ENCODE measurements at places on chromosomes 3 and 15.
A peak's percentile ranks its signal among the peaks of the same experiment; 100 is the strongest.

GRCh38 chr3:177499779-177500423 is 302.6 kb upstream of the TBL1XR1 start:
- DNase-seq = no peak

GRCh38 chr3:119145500-119146167 is at the start of gene TEX55:
Gene TEX55 (plus strand): TSS chr3:119146165. CDS start chr3:119146190, 25 bp downstream.
- peak; percentile 8 for DNase-seq

DNA sequence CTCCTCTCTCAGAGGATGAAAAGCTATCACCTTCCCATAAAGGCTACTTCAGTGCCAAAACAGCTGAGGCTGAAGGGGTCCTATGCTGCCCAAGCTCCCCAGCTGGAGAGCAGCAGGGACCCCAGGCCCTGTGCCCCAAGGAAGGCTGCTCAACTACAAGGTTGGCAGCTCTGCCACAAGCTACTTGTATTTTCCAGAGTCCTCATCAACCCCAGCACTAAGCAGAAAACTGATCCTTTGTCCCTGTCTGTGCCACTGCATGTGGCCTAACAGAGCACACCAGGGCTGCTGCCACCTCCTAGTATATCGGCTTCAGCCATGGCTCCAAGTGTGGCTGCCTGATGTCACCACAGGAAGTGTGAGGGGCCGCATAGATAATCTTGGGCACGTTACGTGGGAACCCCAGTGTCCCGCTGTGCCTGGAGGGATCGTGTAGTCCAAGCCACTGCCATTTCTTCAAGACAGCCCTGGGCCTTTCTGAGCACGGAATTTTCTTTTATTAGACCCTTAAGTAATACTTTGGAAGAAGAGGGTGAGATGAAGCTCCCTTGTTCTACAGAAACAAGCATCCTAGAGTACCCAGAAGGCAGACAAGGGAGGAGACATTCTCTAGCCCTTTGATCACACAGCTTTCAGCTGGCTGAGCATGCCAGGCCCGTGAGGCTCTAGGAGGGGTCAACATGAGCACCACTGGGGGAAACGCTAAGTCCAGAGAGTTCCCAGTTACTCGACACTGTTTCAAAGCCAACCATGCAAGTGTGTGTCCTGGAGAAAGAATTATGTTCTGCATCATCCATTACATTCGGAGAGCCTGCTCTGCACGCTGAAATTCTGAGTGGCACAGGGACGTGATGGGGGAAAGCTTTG is 60.7 kb downstream of the CAPN7 start:
- DNase-seq = no peak

- DNase-seq = no peak
Measured at GRCh38 chr3:157059181-157059580, 100.8 kb downstream of the CCNL1 start.

GRCh38 chr15:63895194-63895593 is 61.4 kb upstream of the HERC1 start:
- DNase-seq = no peak

- no peak for DNase-seq
Measured at GRCh38 chr3:11185564-11186317, 31.4 kb downstream of the HRH1 start.

DNA sequence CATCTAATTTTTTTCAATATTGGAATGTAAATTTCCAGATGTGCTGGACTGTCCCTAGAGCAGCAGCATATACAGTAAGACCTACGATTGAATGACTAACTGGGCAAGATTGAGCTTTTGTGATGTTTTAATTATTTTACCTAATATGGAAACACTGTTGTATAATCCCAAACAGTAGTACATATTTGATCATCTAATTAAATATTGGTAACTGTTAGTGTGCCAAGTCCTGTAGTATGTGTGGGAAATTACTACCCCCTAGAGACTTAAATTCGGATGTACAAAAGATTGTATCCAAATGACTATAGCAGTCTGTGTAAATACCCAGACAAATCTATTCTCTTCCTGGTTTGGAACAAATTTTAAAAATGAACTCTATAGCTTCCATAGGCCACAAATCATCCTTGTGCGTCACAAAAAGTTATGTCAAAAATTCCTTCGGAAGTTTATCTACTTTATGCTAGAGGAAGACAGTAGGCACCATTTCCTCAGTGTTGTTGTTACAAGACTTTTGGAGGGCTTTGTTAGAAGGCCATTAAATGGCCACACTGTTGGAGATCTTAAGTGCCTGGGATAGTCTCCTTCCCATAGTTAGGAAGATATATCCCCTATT is 41.6 kb downstream of the NKIRAS1 start:
- DNase-seq = no peak

GRCh38 chr15:73033611-73034010 is 18.7 kb upstream of the NEO1 start:
- no peak for DNase-seq

DNA sequence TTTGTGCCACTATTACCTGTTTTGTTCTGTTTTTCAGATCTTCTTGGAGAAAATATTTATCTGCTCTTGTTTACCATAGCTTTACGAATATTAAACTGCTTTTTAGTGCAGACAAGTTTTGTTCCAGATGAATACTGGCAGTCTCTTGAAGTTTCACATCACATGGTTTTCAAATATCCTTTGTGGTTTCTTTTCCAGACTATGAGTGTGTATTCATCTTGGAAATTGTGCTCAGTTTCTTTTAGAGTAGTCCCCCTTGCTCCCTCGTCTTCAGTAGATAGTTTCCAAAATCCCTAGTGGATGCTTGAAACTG is 1.2 kb downstream of the PIGB start:
- DNase-seq = no peak

GRCh38 chr3:7280318-7280717 is 419.4 kb downstream of the GRM7 start:
- no peak for DNase-seq

DNA sequence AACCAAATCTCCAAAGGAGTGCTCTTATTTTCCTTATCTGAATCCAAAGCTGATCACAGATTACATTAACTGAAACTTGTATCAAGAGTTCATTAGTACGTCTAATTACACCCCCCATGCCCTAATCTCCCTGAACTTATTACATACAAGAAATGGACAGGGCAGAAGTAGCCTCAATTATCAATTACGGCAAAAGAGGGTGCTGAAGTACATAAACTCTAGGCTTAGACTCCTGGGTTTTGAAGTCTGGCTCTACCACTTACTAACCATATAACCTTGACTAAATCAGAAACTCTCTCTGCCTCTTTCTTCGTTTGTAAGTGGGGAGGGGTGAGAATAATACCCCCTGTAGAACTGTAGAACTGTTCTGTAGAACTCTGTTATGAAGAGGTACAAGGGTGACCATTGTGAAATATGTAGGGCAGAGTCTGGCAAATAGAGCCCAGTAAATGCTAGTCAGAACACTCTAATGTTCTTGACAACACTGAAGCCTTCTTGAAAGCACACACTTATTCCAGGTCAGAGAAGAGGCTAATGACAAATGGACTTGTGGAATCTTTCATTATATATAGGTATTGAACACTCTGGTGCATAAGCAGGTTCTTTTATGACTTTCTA is 19.6 kb upstream of the OR5K4 start:
- no peak for DNase-seq

- no peak for DNase-seq
Measured at GRCh38 chr3:100913870-100914648, 79.2 kb downstream of the ABI3BP start.

DNA sequence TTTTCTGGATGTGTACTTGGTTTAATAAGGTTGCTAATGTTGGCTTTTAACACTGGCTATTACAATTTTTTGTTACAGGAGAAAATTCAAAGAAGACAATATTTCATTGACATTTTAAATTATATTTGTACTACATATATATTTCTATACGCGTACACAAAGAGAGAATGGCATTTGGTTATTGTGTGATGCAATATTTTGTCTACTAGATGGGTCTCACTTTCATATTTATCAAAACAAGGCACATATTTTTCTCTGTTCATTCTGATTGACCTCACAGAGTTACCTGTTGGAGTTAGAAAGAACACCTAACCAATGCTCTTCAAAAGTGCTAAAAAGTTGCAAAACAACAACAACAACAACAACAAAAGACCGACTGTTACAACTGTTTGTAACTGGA is 50.2 kb upstream of the VGLL3 start:
- DNase-seq = no peak

GRCh38 chr15:93974804-93975481 is 256.4 kb upstream of the MCTP2 start:
- DNase-seq = no peak

- DNase-seq = no peak
Measured at GRCh38 chr3:122864498-122864897, 69.6 kb downstream of the SLC49A4 start.

- DNase-seq = no peak
Measured at GRCh38 chr3:14913071-14913925, 34.1 kb upstream of the NR2C2 start.

- no peak for DNase-seq
Measured at GRCh38 chr3:20396335-20396734, 210.3 kb upstream of the SGO1 start.

- no peak for DNase-seq
Measured at GRCh38 chr3:180188512-180189309, 152.0 kb upstream of the PEX5L start.

DNA sequence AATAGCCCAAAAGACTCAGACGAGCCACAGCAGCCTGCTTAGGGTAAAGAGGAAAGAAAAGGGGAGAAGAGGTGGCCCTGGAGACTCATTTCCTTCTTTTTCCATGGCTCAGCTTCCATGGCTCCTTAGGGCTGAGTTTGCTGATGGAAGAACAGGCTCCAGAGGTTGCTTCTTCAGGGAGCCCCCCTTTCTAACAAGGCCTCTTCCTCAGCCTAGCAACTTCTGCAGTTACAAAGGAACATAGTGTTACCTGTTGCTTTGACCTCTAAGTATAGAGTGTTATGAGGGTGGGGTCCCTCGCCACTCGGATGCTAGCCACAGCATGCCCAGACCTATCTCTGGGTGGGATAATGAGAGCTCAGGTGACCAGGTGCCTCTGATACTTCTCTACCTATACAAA is 43.2 kb upstream of the SPESP1 start:
- no peak for DNase-seq

- no peak for DNase-seq
Measured at GRCh38 chr3:20573175-20573574, 387.2 kb upstream of the SGO1 start.

DNA sequence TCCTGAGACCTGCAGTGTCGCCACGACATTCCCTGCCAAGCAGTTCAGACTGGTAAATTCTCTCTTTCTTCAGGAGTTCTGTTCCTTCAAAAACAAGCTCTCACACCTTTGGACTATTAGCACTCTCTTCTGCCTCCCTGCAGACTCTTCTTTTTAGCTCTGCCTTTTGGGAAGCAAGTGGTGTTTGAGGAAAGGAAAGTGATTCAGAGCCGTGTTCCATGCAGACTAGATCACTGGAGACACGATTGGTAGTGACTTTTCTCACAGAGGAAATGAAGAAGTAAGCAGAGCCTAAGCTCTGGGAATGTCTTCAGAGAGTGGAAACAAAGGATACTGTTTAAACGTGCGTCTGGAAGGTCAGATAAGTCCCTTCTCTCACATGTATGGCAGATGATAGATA is 270.6 kb upstream of the TPRG1 start:
- no peak for DNase-seq

GRCh38 chr15:70113304-70113700 is 15.6 kb upstream of the TLE3 start:
- DNase-seq = peak; percentile 37

- DNase-seq = no peak
Measured at GRCh38 chr3:4758249-4758860, 220.9 kb upstream of the BHLHE40 start.

DNA sequence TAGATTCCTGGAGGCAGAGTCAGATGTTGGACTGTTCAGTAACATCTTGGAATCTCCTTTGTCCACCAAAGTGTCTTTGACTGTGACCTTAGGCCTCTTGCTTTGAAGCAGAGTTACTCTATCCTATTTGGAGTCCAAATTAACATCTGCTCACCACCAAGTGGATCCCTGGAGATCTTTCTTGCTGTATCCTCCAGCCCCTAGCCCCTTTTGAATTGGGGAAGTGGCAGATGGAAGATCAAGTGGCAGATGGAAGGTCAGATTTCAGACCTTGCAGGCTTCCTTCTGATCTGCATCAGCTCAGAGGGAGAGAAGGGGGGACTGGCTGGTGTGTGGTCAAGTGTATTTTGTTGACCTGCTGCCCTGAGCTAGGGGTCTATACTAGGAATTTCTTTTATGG is 125.0 kb upstream of the ROPN1 start:
- DNase-seq = no peak

GRCh38 chr3:24198728-24199127 is 253.6 kb downstream of the NR1D2 start:
- no peak for DNase-seq

DNA sequence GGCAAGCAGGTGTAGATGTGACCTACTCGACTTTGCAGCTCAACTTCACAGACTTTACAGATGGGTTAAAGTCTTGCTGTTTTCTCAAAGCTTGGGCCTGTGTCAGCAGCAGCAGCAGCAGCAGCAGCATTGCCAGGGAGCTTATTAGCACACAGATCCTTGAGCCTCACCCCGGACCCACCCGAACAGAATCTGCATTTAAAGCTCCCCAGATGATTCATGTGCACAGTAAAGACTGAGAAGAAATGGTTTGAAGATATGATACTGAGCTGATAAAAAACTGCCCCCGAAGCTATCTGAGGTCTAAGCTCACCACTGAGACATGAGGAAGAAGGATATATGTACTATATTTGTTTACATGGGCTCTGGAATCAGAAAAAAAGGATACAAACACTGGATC is 231.7 kb downstream of the ARPP21 start:
- no peak for DNase-seq

GRCh38 chr3:152309031-152309430 is 40.3 kb downstream of the MBNL1 start:
- DNase-seq = peak; percentile 3

DNA sequence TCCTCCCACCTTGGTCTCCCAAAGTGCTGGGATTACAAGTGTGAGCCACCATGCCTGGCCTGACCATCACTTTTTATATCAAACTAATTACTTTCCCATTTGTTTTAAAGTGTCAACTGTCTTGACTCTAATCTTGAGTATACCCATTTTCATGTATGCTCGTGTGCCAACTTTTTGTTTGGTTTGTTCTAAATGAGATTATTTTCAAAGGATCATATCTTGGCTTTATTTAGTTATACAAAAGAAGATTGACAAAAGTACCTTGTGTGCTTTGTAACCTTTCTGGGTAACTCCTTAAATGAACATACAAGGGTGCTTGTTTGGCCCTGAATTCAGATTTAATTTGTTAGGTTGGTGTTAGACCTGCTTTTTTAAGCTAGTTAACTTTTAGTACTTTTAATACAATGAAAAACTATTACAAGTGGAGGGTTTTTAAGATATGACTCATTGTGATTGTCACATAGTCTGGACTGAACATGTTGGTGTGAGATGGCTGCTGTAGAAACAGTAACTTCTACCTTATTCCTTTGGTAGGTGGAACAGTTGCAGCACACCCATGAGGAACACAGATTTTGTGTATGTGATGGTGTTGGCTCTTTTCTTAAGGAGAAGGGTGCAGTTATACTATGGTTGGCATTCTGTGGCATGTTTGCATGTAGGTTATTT is 10.7 kb downstream of the KIF23 start:
- no peak for DNase-seq

DNA sequence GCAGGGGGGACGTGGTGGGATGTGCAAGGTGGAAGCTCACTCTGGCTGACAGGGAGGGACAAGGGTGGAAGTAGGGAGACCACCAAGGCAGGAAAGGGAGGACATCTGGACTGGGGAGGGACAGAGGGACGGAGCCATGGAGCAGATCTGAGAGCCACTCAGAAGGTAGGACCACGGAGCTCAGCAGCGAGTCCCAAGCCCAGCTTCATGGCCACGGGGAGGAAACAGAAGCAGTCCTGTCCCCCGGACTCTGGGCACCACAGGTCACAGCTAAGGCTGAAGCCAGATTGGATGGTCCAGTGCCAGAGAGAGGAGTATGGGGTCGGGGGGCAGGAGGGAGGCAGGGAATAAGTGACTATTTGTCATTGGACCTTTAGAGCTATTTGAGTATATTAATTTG is 220.1 kb downstream of the TBC1D2B start:
- DNase-seq = no peak

All from RPMI8226 (cell line).